ENCODE measurements at places on chromosomes 12 and 14.

DNA sequence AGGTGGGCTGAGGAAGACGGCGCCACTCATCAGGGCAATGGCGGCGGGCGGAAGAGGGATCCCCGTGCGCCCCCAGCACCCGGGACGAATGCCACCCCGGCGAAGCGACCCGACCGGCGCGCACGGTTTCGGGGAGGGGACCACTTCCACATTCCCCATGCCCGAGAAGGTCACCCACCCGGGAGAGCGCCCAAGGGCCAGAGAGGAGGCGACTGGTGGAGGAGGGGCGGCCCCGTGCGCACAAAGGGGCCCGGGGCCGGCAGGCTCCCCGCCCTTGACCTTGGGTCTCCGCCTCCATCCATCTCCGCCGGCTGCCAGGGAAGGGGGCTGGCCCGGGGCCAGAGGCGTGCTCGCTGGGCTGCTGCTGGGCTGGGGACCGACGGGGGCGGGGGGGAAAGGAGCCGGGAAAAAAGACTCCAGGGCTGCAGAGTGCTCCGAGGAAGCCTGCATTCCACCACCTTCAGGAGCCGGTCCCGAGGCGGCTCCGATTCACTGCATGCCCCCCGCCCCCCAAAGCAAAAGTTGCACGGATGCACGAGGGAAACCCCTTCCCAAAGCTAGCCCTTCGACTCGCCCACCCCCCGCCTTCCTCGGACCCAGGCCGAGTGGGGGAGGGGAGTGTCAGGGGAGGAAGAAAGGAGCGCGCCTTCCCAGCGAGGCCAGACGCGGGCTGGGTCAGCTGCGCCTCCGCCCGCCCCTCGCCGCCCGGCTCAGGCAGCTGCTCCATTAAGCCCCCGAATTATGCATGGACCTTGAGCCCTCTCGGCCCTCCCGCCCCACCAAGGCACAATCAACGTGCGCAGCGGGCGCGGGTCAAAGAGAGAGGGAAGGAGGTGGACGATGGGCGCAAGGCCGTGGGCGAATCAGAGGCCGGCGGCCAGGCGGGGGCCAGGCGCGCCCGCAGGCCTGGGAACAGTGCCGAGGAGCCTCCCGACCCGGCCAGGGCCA lies 26.2 kb downstream of the BCL11B start:
- no peak for DNase-seq

GRCh38 chr14:105602799-105603793 lies 76.7 kb downstream of the TMEM121 start:
- no peak for DNase-seq

DNA sequence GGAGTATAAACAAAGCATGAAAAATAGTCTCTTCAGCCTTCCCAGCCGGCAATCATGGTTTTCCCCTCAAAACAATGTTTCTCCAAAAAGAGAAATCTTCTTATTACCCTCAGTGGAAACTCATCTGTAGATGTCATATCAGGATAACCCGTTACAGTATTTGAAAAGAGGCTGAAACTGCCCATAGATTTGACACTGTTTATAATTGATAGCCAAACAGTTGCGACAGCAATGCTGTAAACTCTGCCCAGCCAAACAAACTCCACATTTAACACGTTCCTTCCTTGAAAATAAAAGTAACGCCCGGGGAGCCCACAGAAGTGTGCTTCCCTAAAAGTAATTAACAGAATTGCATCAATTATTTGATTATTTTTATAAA lies 201.3 kb upstream of the FOXN3 start:
- no peak for DNase-seq

- no peak for DNase-seq
Observed at GRCh38 chr12:87441511-87441910, 587.7 kb downstream of the C12orf50 start.

GRCh38 chr14:41073544-41073943 lies 533.1 kb upstream of the LRFN5 start:
- no peak for DNase-seq

- no peak for DNase-seq
Observed at GRCh38 chr12:120841525-120841924, 62.6 kb downstream of the SPPL3 start.

GRCh38 chr12:12918781-12919389 lies 27.5 kb downstream of the GPRC5A start:
- no peak for DNase-seq

- no peak for DNase-seq
Observed at GRCh38 chr14:105940534-105941225, 414.3 kb downstream of the TMEM121 start.

DNA sequence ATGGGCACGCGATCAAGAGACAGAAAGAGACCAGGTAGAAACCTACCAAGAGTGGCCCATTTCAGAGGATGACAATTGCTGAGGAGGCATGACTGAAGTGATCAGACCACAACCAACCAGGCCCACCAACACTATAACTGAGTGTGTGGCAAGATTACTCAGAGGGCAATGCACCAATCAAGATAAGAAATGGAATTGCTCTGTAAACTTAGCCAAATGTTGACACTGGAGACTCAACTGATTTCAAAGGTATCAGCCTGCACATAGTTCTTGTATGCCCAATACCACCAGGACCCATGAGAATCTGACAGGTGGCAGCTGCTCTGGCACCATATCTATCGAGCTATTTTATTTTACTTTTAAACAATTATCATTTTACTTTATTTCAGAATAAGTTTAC lies 128.9 kb downstream of the FOXN3 start:
- DNase-seq: no peak

GRCh38 chr12:6072302-6072752 lies 52.1 kb downstream of the VWF start:
- DNase-seq: no peak

- DNase-seq: no peak
Observed at GRCh38 chr14:33175951-33176350, 237.3 kb downstream of the NPAS3 start.

- no peak for DNase-seq
Observed at GRCh38 chr12:95611676-95612309, 60.5 kb upstream of the USP44 start.

GRCh38 chr12:10241727-10242126 lies 29.1 kb downstream of the GABARAPL1 start:
- no peak for DNase-seq

DNA sequence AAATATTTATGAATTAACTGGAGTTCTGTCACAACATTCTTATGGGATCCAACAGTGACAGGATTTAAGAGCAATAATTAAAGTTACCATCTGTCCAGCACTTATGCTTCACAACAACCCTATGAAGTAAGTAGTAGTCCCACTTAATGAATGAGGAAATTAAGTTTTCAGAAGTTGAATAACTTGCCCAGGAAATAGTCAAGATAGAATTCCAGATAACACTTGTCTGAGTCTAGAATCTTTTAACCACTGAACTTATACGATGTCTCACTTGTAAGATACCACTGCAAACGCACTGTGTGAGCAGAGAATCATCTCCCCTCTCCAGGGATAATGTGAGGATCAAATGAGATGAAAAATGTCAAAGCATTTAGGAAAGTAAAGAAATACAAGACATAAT lies 3.3 kb upstream of the TTC9 start:
- no peak for DNase-seq
